ENCODE measurements at places on chromosomes 11 and 22. TPM values are rescaled to one million over a fixed set of nuclear protein-coding genes. Genes with fewer than 3 reads are reported as not detected.

Gene AGBL2
- 2.8 TPM for total RNA-seq

Gene HBG2
- not detected for total RNA-seq

Gene IGSF9B
- total RNA-seq, result 2.9 TPM

Gene SLC22A25
- not detected for total RNA-seq

Gene RPS6KA4
- total RNA-seq, result 40.1 TPM

Gene ELMOD1
- total RNA-seq, result not detected

Gene DDB1
- 168 TPM for total RNA-seq

Gene C11orf91
- total RNA-seq, result 0.13 TPM

Gene TRPM5
- not detected for total RNA-seq

Gene COMT
- 317 TPM for total RNA-seq

Gene MS4A2
- not detected for total RNA-seq

Gene ABCC8
- total RNA-seq, result not detected

Gene FJX1
- 35.0 TPM for total RNA-seq

Gene OR52A1
- total RNA-seq, result not detected

Gene GLYAT
- not detected for total RNA-seq

Gene ADAMTS15
- total RNA-seq, result 43.0 TPM

Gene F2
- total RNA-seq, result 0.13 TPM

Gene BLID
- total RNA-seq, result 0.16 TPM

Gene OR4A16
- not detected for total RNA-seq

Gene ALX4
- not detected for total RNA-seq

Gene SERHL2
- total RNA-seq, result 2.4 TPM

Gene TUT1
- total RNA-seq, result 14.1 TPM

Gene OR51A4
- total RNA-seq, result not detected

Gene DNHD1
- total RNA-seq, result 0.33 TPM

Gene SMIM35
- total RNA-seq, result not detected

Gene DDX25
- total RNA-seq, result not detected

Gene KCNE3
- total RNA-seq, result 0.81 TPM

Gene GAL3ST1
- 5.7 TPM for total RNA-seq

Gene MFRP
- total RNA-seq, result not detected

Gene PLA2G6
- 3.7 TPM for total RNA-seq

All from mesangial cell (primary cell).